ENCODE measurements at places on chromosomes 1 and 21. TPM values are rescaled to one million over a fixed set of nuclear protein-coding genes. Genes with fewer than 3 reads are reported as not detected.

OR2M3 gene
- total RNA-seq, result not detected

NTPCR gene
- total RNA-seq, result 29.6 TPM

C1orf210 gene
- total RNA-seq, result not detected

UBL4B gene
- total RNA-seq, result not detected

TNFRSF8 gene
- total RNA-seq, result not detected

TMCC2 gene
- total RNA-seq, result 3.4 TPM

CCDC185 gene
- total RNA-seq, result not detected

PLD5 gene
- not detected for total RNA-seq

NEK2 gene
- total RNA-seq, result 4.4 TPM

- H3K36me3 ChIP-seq, result peaks cover 10% of the 10 kb centered on the region
- H3K27me3 ChIP-seq, result no peaks in the 10 kb centered on the region
- no peaks in the 10 kb centered on the region for H3K4me1 ChIP-seq
Measured at GRCh38 chr1:180939711-180940103, 27.0 kb downstream of the KIAA1614 start.

DNA sequence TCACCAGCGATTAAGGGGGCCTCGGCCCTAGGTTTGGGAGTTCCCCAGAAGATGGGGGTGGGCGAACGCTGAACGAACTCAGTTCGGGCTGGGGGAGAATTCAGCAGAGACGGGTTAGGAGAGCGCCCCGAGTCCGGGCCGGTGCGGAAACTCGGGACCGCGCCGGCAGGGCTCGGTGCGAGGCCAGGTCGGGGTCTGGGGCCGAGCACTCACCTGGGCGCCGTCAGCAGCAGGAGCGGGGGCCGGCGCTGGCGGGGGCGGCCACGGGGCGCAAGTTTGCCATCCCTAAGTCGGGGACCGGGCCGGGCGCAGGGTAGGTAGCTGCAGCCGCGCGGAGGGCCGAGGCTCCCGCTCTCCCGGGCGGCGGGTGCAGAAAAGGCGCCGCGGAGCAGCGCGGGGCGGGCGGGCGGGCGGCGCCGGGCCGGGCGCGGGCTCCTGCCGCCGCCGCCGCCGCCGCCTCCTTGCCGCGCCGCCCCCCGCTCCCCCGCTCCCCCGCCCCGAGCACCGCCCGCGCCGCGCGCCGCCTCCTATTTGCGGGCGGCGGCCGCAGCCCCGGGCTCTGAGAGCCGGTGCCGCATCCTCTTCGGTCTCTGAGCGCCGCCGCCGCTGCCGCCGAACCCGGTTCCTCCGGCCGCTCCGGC lies 349 bp downstream of the ADGRB2 start:
- no peak for DNase-seq
- H3K36me3 ChIP-seq, result no peaks in the 10 kb centered on the region
- H3K27me3 ChIP-seq, result peaks cover 4% of the 10 kb centered on the region
- H3K27ac ChIP-seq, result no peak overlapping the region
- peaks cover 20% of the 10 kb centered on the region for H3K4me1 ChIP-seq

GRCh38 chr21:27820342-27820741 lies 853.5 kb upstream of the ADAMTS5 start:
- H3K4me3 ChIP-seq, result no peak overlapping the region
- H3K36me3 ChIP-seq, result no peaks in the 10 kb centered on the region
- no peaks in the 10 kb centered on the region for H3K27me3 ChIP-seq
- DNase-seq, result no peak
- H3K27ac ChIP-seq, result no peak overlapping the region
- H3K4me1 ChIP-seq, result peaks cover 19% of the 10 kb centered on the region

DNA sequence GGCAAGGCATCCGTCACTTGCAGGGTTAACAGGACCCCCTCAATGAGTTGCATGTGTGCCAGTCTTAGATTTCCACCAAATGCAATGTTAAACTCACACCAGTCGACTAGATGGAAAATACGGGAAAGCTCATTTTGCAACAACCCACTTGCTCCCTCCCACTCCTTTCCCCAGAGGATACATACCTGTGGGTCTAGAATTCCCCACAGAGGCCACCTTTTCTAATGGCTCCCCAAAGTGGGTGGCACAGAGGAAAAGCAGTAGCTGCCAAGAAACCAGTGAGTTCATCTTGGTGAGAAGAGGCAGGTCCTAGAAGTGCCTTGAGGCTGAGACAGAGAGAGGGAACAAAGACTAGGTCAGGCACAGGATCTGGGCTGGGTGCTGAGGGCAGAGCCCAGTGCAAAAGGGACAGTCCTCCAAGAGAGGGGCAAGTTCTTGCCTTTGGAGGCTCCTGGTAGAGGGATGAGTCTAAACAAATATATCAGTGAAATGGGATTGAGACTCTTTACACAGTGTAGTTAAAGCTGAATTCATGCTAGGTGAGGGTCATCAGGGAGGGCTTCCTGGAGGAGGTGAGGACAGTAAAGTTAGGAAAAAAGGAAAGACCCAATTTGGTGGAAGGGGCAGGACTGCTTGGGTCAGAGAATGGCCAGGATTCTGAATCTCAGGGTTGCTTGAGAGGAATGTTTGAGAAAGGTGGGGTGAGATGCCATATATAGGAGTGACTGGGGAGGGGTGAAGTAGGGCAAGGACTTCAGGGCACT lies 3.5 kb downstream of the KISS1 start:
- no peak for DNase-seq
- peaks cover 44% of the 10 kb centered on the region for H3K27me3 ChIP-seq
- no peak overlapping the region for H3K27ac ChIP-seq
- no peaks in the 10 kb centered on the region for H3K36me3 ChIP-seq

- no peak overlapping the region for H3K27ac ChIP-seq
- peaks cover 2% of the 10 kb centered on the region for H3K36me3 ChIP-seq
- no peak overlapping the region for H3K4me3 ChIP-seq
- no peak for DNase-seq
Measured at GRCh38 chr1:59366346-59366745, 69.5 kb downstream of the FGGY start.

- DNase-seq, result no peak
- no peaks in the 10 kb centered on the region for H3K36me3 ChIP-seq
Measured at GRCh38 chr1:5678759-5679158, 313.5 kb downstream of the NPHP4 start.

GRCh38 chr1:110148961-110149360 lies 1.3 kb upstream of the SLC6A17 start:
- peaks cover 6% of the 10 kb centered on the region for H3K4me1 ChIP-seq
- no peak overlapping the region for H3K27ac ChIP-seq
- DNase-seq, result no peak
- no peak overlapping the region for H3K4me3 ChIP-seq

GRCh38 chr1:35173909-35174540 lies 18.9 kb downstream of the SFPQ start:
- H3K27me3 ChIP-seq, result no peaks in the 10 kb centered on the region
- no peak for DNase-seq
- peaks cover 44% of the 10 kb centered on the region for H3K36me3 ChIP-seq
- no peak overlapping the region for H3K4me3 ChIP-seq
- no peak overlapping the region for H3K27ac ChIP-seq

- no peaks in the 10 kb centered on the region for H3K27me3 ChIP-seq
- no peak for DNase-seq
- no peaks in the 10 kb centered on the region for H3K36me3 ChIP-seq
- H3K4me3 ChIP-seq, result no peak overlapping the region
- H3K27ac ChIP-seq, result no peak overlapping the region
Measured at GRCh38 chr1:33860671-33861070, 3.2 kb upstream of the HMGB4 start.

GRCh38 chr1:103496014-103496635 lies 29.4 kb upstream of the RNPC3 start:
- no peaks in the 10 kb centered on the region for H3K27me3 ChIP-seq
- no peaks in the 10 kb centered on the region for H3K36me3 ChIP-seq
- no peak for DNase-seq
- no peak overlapping the region for H3K4me3 ChIP-seq

DNA sequence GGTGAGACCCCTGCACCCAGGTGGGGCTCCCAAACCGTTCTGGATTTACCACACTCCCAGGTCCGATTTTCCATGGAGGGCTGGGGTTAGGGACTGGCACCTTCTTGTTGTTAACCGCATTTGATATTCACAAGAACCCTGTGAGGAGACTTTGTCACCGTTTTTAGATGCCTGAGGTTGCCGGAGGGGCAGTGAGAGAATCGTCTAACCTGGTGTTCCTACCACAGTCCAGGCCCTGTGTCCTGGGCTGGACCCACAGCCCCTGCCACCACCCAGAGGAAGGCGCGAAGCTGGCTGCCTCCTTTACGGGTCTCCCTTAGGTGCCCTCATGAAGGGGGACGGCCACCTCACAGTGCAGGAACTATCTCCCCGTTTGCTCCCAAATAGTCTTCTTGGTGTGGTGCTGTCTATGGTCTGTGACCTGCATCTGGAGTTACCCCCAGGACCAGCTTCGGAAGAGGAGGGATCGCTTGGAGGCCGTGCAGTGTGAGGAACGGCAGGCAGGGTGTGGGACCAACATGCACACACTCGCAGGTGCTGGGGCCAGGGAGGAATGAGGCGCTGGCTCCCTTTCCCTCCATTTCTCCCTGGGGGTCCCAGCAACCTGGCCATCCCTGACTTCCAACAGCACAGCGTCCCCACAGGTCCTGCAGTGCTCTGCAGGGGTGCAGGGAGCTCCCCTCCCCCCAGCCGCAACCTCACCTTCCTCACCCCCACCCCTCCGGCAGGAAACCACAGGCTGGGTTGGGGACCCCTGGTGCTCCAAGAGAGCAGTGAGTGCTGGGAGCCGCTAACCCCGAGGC lies 7.0 kb downstream of the SIM2 start:
- no peak overlapping the region for H3K4me3 ChIP-seq
- peaks cover 81% of the 10 kb centered on the region for H3K27me3 ChIP-seq
- no peak overlapping the region for H3K27ac ChIP-seq
- peaks cover 9% of the 10 kb centered on the region for H3K36me3 ChIP-seq
- DNase-seq, result peak; percentile 70

DNA sequence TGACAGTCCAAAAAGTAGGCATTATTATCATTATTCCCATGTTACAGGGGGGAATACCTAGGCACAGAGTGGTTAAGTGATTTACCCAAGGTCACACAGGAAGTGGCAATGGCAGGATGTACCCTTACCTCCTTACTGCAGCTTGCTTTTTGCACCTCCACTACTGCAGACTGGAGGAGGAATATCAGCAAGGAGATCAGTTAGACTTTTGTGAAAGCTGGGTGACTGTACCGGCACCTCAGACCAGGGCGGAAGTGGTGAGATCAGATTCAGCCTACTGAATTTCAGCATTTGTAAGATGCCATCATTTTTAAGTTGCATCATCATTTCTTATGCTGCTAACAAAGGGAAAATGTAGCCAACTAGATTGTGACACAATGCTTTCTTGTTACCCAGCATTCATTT lies 4.5 kb downstream of the ADARB1 start:
- peaks cover 13% of the 10 kb centered on the region for H3K36me3 ChIP-seq
- H3K4me3 ChIP-seq, result no peak overlapping the region
- peaks cover 62% of the 10 kb centered on the region for H3K4me1 ChIP-seq
- no peak for DNase-seq
- no peaks in the 10 kb centered on the region for H3K27me3 ChIP-seq

DNA sequence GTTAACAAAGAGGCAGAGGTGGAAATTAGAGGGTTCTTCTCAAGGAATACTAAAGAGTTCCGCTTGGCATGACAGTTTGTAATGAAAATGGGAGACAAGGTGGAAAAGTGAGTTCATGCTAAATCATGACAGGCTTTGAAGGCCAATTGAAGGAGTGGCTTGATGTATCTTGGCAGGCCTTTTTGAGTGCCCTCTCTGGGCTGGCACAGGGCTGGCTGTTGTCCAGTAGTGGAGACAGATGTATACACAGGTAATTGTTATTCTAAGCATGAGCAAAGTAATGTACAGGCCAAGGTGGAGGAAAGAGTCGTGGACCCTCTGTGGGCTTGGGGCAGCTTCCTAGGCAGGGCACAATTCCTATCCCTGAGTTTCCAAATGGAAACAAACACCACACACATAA lies 196.7 kb upstream of the GALNT2 start:
- peaks cover 20% of the 10 kb centered on the region for H3K4me1 ChIP-seq
- H3K27me3 ChIP-seq, result no peaks in the 10 kb centered on the region
- no peak for DNase-seq
- H3K27ac ChIP-seq, result no peak overlapping the region

GRCh38 chr1:193308438-193308837 lies 122.0 kb upstream of the B3GALT2 start:
- no peaks in the 10 kb centered on the region for H3K36me3 ChIP-seq
- H3K4me3 ChIP-seq, result no peak overlapping the region
- H3K27ac ChIP-seq, result no peak overlapping the region
- no peaks in the 10 kb centered on the region for H3K27me3 ChIP-seq
- no peak for DNase-seq
- peaks cover 20% of the 10 kb centered on the region for H3K4me1 ChIP-seq

DNA sequence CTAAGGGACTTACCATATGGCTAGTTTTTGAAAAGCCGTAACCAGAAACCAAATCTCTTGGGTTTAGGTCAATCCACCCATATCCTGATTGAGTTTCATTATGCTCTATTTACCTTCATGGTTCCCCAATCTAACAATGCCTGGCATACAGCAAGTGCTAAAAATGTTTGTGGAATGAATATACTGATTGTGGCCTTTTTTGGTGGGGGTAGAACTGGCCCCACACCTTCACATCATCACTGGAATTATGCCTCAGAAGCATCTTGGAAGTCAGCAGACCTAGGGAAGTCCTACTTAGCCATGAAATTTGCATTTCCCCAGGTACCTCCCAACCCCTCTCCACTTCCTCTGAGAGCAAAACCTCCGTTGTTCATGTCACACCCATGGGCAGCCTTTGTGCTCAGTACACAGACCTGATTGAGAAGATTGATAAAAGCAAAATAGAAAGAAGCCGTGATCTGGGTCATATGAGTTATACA lies 17.8 kb upstream of the SLAMF1 start:
- DNase-seq, result no peak
- no peak overlapping the region for H3K27ac ChIP-seq
- no peaks in the 10 kb centered on the region for H3K4me1 ChIP-seq
- H3K27me3 ChIP-seq, result peaks cover 13% of the 10 kb centered on the region

GRCh38 chr1:3444736-3445135 lies 9.7 kb upstream of the ARHGEF16 start:
- no peak overlapping the region for H3K4me3 ChIP-seq
- peaks cover 40% of the 10 kb centered on the region for H3K27me3 ChIP-seq

- DNase-seq, result no peak
- peak overlapping the region; percentile 34 for H3K4me3 ChIP-seq
- H3K36me3 ChIP-seq, result peaks cover 12% of the 10 kb centered on the region
- no peak overlapping the region for H3K27ac ChIP-seq
Measured at GRCh38 chr1:42454403-42454802, 1.4 kb downstream of the ZMYND12 start.

DNA sequence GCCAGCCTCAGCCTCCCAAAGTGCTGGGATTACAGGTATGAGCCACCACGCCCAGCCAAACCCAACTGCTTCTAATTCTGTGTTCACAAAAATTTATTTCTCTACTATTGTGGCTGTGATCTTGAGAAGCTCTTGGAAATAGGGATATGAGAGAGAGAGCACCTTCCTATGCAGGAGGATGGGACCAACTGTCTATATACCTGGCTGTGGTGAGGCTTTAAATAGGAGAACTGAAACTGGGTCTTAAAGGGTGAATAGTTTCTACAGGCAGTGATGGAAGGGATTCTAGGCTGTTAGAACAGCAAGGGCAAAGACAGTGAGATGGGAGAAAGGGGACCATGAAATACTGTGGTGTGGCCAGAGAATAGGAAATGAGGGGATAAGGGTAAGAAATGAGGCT lies 8.3 kb upstream of the PTCH2 start:
- no peak overlapping the region for H3K27ac ChIP-seq
- H3K27me3 ChIP-seq, result no peaks in the 10 kb centered on the region
- no peak for DNase-seq
- H3K36me3 ChIP-seq, result peaks cover 20% of the 10 kb centered on the region
- peaks cover 2% of the 10 kb centered on the region for H3K4me1 ChIP-seq
- no peak overlapping the region for H3K4me3 ChIP-seq

- H3K27ac ChIP-seq, result no peak overlapping the region
- no peak for DNase-seq
- no peaks in the 10 kb centered on the region for H3K27me3 ChIP-seq
- no peak overlapping the region for H3K4me3 ChIP-seq
- no peaks in the 10 kb centered on the region for H3K36me3 ChIP-seq
Measured at GRCh38 chr1:184574588-184574987, 180.1 kb downstream of the EDEM3 start.

Measured in osteocyte (in vitro differentiated cells).